ENCODE measurements at places on chromosomes 3 and 15.

DNA sequence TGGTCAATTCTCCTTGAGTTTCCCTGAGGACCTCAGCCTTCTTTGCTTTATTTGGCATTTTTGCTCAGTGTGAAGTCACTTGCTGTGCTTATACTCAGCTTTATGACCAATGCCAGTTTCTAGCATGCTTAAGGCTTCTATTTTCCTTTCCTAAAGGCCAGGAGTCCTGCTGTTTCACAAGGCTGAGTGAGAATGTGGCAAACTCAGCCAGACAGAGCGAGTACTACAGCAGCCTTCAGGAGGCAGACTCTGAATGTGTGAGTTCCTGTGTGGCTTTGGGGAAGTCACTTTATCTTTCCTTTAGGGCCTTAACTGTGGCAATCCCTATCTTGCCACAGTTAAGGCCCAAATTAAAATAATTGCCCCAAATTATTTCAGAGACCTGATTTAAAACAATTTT is 213.2 kb upstream of the MRPL3 start:
- DNase-seq = no peak

- DNase-seq = no peak
Observed at GRCh38 chr3:117079997-117080396, 370.4 kb downstream of the TUSC7 start.

GRCh38 chr15:99566157-99566897 is 543 bp downstream of the MEF2A start:
- peak; percentile 39 for DNase-seq

GRCh38 chr3:153911116-153911515 is 210.1 kb upstream of the ARHGEF26 start:
- no peak for DNase-seq

DNA sequence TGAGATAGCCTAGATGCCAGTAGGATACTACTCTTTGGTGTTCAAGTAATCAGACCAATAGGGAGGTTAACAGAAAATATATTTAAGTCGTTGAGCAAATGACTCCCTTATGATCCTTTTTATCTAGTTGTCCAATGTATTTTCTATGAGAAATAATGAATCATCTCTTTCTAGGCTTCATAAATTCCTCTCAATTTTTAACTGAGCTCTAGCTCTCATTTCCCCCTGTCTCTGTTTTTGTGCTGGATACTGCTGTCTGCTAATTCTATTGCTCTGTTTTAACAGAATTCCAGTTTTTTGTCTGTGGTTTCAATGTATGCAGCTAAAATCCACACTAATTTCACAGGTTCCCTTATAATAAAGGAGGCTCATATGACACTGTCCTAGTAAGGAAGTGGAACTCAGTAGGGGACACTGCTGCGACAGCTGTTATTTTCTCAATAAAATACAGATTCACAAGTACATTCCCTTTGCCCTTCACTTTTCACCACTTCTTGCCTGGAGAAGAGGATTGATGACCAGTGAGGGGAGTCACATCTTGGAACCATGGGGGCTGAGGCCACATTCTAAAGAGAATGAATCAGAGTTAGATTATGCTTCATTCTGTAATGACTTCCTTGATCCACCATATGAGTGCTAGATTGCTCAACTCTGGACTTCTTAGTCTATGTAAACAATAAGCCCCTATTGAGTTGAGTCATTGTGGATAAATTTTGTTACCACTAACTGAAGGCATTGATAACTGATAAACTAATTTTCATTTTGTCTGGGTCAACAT is 558.7 kb upstream of the KCNMB2 start:
- DNase-seq = no peak

DNA sequence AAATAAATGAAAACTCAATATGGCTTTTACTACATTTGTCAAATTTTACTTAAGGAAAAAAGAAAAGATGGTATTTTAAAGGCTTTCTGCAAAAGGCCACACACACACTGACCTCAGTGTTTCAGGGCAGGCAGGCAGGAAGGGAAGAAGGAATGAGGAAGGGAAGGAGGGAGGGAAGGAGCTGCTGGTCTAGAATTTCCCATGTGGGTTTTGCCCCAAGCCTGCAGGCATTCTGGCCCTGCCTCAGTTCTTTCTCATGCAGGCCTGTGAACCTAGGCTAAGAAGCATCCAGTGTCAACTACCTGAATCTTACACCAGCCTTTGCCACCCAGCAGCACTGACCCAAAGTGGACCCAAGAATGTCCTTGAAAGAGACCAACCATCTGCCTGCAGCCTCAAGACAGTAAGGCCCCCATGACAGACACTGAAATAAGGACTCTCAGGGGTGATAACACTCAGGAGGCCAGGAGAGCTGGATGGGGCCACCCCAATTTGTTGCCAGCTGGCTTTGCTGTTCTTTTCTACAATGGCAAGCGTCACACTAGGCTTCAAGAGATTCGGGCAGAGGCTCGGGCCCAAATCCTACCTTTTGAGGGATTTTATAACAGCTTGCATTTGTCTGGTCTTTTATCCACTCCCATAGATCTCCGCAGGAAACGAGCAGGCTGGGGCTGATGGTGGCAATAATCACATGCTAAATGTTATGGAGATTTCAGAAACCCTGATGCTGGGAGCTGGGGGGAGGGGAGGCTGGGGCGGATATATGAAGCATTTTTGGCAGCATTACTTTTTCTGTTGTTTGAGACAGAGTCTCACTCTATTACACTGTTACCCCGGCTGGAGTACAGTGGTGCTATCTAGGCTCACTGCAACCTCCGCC is 51.4 kb downstream of the XXYLT1 start:
- DNase-seq = no peak

GRCh38 chr15:40088929-40089755 is 19.5 kb downstream of the BMF start:
- DNase-seq = no peak

- DNase-seq = peak; percentile 3
Observed at GRCh38 chr3:10779293-10779805, 36.7 kb upstream of the SLC6A11 start.

DNA sequence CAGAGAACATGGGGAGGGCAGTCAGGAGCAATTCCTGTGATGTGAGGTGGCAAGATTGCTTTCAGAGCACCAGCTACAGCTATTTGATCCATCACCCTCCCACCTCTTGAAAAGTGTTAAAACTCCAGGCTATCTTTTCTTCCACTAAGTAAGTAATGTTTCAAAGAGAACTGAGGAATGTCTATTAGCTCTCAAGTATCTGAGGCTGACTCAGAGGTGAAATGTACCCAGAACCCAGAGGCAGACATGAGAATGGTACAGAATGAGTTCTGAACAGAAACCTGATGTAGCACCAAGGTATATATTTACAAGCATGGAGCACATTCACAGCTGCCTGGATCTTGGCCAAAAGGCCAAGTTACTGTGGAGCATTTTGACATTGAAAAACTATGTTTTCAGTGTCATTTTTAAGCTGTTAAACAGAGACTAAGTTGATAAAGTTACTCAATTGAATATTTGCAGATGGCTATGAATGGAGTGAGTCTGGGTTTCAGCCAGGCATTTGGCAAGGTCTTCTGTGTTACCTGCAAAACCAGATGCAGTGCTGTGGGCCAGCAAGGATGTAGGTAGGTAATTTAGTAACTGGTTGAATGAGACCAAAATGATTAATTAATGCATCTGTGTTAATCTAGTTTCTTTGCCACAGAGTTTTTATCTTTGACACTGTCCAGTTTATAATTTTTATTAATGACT is 227.7 kb upstream of the CD96 start:
- no peak for DNase-seq

- DNase-seq = no peak
Observed at GRCh38 chr3:153032891-153033290, 129.1 kb upstream of the RAP2B start.

- no peak for DNase-seq
Observed at GRCh38 chr15:73368301-73369136, at the start of gene HCN4. HCN4 (minus strand) TSS chr15:73368958; CDS start chr15:73368270, 688 bp downstream.

DNA sequence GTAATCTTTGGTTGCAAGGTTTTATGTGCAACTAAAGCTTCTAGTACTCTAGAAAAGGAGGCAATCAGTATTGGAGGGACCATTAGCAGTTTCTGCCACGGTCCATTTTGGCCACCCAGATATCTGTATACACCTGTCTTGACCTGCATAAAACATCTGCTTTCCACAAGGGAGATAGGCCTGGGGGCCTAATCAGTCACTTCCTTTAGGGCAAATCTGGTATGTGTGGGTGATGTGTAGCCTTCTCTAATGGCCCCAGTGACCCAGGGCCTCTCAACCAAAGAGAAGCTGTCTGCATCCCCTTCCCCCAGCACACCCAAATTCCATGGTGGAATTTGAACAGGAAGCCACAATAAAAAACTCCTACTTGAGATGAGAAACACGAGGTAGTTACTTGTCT is 19.5 kb downstream of the IRAK2 start:
- no peak for DNase-seq

- no peak for DNase-seq
Observed at GRCh38 chr15:39889601-39890000, 30.5 kb downstream of the GPR176 start.

DNA sequence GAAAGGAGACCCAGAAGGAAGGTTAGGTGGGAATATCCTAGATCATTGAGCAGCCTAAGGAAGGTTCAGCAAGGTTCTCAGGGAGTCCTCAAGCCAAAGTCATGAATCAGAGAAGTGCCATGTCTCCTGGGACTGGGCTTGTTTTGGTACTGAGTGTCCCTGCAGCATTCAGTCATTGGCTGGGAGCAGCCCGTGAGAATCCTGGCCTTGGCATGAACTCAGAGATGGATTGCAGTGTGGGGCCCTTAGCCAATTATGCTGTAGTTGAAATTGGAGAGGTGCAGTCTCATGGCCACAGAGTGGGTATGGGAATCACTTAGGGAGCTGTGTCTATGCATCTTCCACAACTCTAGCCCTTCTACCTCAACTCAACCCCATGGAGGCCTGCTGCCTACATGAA is 17.0 kb upstream of the PPM1L start:
- no peak for DNase-seq

GRCh38 chr15:93049914-93050578 is 39.0 kb downstream of the RGMA start:
- DNase-seq = no peak
